ENCODE measurements at places on chromosomes 13 and 19.

DNA sequence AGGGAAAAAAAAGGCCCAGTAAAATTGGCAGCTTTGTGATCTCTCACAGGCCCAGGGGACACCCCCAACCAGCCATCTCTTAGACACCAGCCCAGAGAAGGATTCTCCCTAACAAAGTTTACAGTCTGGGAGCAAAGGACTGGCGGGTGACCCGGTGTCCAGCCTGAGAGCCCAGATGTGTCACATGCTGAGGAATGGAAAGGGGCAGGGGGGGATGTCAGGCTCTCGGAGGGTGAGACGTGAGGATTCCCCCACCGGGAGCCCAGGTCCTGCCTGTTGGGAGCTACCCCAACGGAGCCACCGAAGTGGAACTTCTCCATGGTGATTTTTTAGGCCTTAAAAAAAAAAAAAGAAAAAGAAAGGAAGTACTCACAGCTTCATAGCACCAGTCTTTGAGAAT, 4.8 kb upstream of the CTXN1 start:
- DNase-seq: no peak

- no peak for DNase-seq
These were observed 61.4 kb downstream of the USP12 start for GRCh38 chr13:27110056-27110746.

DNA sequence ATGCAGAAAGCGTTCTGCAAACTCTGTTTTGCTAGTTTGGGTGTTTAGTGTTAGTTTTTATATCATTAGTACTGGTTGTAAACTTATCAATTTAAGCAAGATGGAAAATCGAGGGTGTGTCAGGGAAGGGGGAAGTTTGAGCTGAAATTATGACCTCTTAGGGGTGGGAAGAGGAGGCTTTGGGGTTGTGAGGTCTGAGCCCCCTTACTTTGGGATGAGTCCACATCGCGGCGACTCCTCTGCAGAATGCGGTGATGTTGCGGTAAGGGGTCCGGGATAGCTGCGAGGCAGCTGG, 743 bp upstream of the NDUFS7 start:
- DNase-seq: no peak

GRCh38 chr13:27353166-27353583, 71.2 kb upstream of the GTF3A start:
- DNase-seq: no peak

- DNase-seq: no peak
These were observed 2.9 kb upstream of the C19orf85 start for GRCh38 chr19:55467236-55468053.

All from NCI-H1694 (cell line).